Activated CD4-positive, alpha-beta T cell treated with anti-CD3 and anti-CD28 coated beads for 36 hours (primary cell): ENCODE measurements at places on chromosomes 7 and 10. TPM values are rescaled to one million over a fixed set of nuclear protein-coding genes. Genes with fewer than 3 reads are reported as not detected.

Gene MALSU1
- total RNA-seq = 97.7 TPM

Gene FOXI2
- not detected for total RNA-seq

Gene SUN3
- not detected for total RNA-seq

Gene STN1
- total RNA-seq = 34.4 TPM

Gene UNC5B
- 0.05 TPM for total RNA-seq

Gene ENTPD1
- total RNA-seq = 0.37 TPM

Gene CALML5
- not detected for total RNA-seq

Gene NPSR1
- not detected for total RNA-seq
